ENCODE measurements at places on chromosomes 1 and 21.

DNA sequence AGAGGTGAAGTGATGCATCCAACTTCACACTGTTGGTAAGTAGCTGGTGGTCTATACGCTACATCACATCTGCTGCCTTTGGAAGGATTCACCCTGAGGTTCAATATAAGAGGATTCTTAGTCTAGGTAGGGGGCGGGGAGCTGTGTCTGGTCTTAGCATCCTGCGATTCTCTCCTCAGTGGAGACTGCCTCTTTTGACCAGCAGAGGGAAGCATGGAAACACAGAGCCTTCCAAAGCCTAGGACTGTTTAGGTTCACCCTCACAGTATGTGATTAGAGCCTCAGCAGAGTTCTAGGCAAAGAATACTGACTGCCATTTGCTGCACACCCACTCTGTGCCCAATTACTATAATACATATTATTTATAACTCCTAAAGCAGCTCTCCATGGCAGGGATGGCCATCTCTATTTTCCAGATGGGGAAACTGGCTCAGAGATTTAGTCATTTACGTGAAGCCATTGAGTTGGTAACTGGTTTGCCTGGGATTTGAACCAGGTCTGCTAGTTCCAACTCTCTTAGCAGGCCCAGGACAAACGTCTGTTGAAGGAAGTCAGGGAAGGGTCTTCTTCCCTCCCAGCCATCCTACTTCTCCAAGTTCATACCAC is 28.9 kb upstream of the EFCAB14 start:
- peak; percentile 13 for DNase-seq

DNA sequence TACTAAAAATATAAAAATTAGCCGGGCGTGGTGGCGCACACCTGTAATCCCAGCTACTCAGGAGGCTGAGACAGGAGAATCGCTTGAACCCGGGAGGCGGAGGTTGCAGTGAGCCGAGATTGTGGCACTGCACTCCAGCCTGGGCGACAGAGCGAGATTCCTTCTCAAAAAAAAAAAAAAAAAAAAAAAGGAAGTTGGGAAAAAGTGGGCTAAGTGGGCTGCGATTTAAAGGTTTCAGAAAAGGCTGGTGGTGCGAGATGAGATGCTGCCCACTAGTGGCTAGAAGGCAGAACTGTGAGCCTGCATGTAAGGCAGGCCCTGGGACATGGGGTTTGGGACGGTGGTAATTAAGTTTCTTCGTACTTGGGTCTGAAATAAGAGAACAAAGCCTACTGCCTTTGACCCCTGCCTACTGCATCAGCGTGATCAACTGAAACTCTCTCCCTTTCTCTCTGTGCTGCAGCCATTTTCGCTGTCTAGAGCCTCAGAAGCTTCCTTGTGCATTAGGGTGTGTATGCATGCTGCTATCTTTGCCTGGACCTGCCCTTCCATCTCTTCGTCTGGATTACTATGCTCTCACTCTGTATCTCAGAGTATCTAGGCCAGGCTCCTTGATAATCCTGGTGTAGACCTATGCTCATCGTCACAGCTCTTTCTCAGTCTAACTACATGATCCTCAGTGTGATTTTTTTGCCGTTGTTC is 12.4 kb downstream of the FMOD start:
- DNase-seq: peak; percentile 87

DNA sequence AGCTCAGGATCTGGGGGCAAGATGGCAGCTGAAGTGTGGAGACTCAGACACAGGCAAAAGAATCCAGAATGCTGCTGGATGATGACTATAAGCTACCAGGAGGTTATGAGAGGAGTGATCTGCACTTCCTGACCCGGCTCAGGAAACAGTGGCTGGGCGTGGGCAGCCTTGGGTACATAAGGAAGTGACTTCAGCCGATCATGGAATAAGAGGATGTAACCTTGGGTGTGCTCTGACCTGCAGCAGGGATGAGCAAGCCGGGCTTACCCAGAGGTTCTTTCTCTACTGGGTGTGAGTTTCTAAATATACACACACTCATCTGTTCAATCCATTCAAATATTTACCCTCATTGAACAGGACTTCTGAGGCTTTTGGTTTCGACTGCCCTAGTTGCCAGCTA is 62.7 kb downstream of the CD34 start:
- no peak for DNase-seq

GRCh38 chr1:70008660-70009059 is 196.7 kb downstream of the LRRC40 start:
- DNase-seq: no peak

GRCh38 chr1:8908388-8909151 is 30.1 kb upstream of the ENO1 start:
- DNase-seq: no peak

DNA sequence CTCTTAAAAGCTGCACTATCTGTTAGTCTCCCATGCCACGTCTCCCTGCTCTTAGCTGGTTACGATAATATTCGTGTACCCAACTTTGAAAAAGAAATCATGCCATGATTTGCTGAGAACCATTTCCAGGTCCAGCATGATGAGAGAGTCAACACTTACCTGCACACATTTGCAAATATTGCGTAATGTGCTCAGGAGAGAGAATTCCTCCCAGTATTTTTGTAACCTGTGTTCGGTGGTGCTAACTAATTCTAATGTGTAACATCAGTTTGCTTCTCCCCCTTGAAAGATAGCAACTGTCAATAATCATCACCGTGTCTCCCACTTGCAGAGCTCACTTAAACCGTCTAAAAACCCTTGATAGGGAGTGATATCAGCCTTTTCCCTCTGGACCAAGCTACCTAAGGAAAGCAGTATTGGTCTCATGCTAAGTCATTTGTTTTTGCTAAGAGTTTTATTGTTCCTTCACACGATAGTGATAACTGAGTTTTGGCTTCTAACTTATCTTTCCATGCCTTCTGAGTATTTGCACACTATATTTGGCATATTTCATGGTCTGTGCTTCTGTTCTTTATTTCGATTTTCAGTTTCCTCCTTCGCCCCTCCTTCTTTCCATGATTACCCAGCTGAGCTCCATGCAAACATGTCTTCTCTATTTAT is 61.1 kb upstream of the IRF2BP2 start:
- DNase-seq: no peak

DNA sequence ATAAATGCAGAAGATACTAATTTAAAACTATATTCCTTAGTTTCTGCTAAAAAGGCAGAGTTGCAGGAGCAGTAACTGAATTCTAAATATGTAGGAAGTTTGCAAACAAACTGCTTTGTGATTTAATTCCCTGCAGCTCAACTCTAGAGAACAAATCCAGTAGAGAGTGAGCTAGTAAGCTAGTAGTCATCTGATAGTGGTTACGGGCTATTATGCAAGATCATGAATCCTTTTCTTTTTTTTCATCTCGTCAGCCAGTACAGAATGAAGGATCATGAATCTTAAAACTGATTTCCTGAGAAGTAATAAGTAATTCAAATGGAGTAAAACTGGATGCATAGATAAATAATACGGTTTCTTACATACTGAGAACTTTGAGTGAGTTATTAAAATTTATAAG is 3.3 kb downstream of the DPH5 start:
- no peak for DNase-seq

DNA sequence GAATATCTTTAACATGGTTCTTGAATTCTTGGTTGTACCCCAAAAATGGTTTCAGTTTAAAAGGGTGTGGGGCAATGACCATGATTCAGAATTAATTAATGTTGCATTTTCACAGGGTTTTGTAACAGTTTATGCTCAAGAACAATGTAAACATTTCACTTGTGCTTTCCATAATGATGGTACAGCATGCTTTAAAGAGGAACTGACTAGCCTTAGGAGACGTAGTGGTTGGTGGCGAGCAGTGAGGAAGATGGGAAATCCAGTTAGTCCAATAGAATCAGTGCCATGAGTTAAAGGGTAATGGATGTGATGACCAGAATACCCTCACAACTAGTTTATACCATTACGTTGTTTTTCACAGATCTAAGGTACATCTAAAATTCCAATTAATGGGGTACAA is 138.0 kb downstream of the HS2ST1 start:
- no peak for DNase-seq

GRCh38 chr1:100075773-100076172 is 57.0 kb downstream of the SASS6 start:
- peak; percentile 39 for DNase-seq

DNA sequence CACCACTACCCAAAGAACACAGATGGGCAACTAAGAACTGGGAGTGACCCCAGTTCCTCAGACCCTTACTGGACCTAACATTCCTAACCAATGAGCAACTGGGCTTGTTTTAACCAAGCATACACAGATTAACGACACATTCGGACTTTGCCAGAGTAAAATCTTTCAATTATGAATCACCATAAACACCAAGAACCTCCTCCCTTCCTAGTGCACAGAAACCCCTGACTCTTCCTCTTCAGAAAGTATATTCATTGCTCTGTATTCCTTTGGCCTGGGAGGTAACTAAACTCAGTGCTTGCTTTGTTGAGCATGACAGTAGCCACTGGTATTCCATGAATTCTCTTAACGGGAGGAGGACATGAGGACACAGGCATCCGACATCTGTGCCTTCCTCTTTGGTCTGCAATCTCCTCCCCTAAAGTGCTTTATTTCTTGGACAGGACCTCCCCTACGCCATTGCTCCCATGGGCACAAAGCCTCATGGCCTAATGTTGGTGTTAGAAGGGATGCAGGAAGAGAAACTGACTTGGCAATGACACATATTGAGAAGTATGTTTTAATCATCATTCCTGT is 42.7 kb downstream of the SEC16B start:
- no peak for DNase-seq

- DNase-seq: peak; percentile 38
Observed at GRCh38 chr21:34526618-34527290, 14.7 kb upstream of the KCNE1 start.

- DNase-seq: no peak
Observed at GRCh38 chr1:41475346-41475745, 9.1 kb downstream of the EDN2 start.

- DNase-seq: no peak
Observed at GRCh38 chr1:157085421-157085820, 14.2 kb downstream of the ETV3L start.

- DNase-seq: no peak
Observed at GRCh38 chr1:111275780-111276433, 14.7 kb upstream of the CHIA start.

Measured in GM13977 (cell line).